ENCODE measurements at places on chromosomes 3 and 15.

- DNase-seq = peak; percentile 48
Measured at GRCh38 chr3:171566803-171567422, 106.7 kb upstream of the TNIK start.

GRCh38 chr3:100527347-100527735, 34.9 kb downstream of the TMEM45A start:
- DNase-seq = no peak

GRCh38 chr3:183046883-183047282, 52.4 kb downstream of the MCCC1 start:
- DNase-seq = no peak

- peak; percentile 85 for DNase-seq
Measured at GRCh38 chr3:127835993-127836882, 13.9 kb upstream of the MGLL start.

- DNase-seq = no peak
Measured at GRCh38 chr3:88195951-88196434, 46.2 kb downstream of the C3orf38 start.

DNA sequence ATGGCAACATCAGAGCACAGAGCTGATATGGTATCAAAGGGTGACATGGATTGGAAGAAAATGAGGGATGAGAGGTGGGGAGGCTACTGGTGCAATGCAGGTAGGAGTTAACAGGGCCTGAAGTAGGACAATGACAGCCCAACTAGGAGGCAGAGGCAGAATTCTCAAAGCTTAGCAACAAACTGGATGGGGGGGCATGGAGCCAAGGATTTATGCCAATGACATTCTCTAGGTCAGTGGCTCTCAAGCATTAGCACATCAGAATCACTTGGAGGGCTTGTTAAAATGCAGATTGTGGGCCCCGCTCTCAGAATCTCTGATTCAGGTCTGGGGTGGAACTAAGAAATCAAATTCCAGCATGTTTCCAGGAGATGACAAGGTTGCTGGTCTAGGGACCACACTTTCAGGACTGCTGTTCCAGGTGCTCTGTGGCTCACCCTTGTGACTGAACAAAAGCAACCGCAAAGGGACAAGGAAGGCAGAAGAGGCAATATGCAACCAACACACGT, 98.0 kb upstream of the TNIK start:
- DNase-seq = no peak

DNA sequence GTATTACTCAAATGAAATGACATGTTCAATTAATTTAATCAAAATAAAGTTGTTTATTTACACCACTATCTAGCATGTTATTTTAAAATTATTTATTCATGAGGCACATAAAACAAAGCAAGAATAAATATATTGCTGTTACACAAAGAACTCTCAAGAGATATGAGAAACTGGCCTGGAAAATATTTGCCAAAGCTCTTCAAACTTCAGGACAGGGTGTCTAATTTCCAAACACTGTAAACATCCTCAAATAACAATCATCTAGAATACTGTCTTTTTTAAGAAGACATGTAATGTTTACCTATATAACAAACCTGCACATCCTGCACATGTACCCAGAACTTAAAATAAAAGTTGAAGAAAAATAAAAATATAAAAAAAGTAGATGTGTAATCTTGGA, 876.6 kb downstream of the TUSC7 start:
- no peak for DNase-seq

DNA sequence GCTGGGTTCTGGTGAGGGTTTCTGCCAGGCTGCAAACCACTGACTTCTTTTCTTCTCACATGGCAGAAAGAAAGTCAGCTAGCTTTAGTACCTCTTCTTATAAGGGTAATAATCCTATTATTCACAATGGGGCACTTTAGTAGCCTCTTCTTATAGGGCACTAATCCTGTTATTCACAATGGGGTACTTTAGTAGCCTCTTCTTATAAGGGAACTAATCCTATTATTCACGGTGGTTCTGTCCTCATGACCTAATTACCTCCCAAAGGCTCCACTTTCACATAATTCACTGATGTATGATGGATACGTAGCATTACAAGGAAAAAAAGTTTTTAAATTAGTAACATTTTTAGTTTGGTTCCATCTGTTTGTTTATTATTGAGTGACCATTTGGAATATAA, 671.3 kb downstream of the NSUN3 start:
- DNase-seq = no peak

DNA sequence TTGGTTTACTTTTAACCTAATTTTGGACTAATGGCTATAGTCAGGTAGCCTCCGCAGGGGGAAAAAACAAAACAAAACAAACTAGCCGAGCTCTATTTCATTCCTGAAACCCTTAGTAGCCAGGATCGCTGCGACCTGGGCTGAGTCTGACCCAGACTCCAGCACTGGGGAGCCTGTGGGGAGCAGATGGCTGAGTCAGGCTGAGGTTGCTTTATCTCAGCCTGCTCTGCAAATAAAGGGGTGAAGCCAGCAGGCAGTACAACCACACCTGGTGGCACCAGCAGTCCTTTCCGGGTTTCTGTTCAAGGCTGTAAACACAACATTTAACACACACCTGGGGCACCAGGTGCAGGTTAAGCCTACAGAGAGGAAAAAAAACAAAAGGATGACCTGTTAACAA, 27.3 kb downstream of the ABHD2 start:
- no peak for DNase-seq

GRCh38 chr15:40313531-40314398, 6.0 kb upstream of the PLCB2 start:
- no peak for DNase-seq

DNA sequence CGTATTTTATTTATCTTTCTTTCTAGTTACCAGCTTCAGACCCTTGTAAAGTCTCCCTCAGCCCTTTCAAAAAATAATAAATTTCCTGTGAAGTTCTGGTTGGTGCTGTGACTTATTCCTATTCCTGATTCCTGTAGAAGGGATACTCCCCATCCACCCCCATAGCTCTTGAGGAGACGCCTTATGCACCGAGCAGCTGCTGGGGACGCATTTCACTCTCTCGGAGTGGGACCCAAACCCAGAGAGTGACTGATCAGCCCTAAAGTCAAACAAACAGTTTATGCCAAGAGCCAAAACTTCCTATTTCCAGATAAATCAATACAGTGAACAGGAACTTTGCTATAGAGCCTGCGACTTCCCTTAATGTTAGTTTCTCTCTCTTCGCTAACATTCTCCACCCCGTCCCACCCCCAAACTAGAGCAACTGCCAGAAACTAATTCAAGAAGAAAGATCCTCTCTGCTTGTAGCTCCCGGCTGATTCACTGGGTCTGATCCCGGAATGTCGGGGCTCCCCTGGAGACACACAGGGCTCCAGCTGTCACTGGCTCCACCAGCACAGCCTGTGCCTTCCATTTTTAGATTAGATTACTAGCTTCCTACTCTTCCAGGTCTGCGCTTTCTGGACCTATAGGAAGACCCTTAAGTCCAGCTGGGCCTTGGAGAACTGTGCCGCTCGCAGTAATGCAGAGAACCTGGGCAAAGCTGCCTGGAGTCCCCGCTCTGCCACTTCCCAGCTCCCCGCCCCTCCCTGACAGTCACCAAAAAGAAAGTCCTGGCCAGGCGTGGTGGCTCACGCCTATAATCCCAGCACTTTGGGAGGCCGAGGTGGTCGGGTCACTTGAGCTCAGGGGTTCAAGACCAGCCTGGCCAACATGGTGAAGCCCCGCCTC, 45.2 kb downstream of the KLHL25 start:
- no peak for DNase-seq

DNA sequence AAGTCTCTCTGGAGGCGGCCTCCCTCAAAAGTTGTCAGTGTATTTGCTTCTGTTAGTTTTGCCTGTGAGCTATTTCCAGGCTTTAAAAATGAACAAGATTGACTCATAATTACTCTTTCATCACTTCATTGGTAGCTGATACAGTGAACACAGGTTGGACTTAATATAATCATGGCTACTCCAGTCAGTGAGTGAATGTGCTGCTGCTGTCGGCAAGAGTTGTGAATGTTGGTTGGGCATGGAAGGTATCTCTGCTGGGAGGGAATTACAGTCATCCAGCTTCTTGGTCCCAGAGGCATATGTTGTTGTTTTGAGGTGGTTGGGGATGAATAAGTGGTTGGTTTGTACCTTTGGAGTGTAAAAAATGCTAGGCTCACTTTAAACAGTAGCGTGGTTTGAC, 11.5 kb downstream of the TCF12 start:
- DNase-seq = no peak

DNA sequence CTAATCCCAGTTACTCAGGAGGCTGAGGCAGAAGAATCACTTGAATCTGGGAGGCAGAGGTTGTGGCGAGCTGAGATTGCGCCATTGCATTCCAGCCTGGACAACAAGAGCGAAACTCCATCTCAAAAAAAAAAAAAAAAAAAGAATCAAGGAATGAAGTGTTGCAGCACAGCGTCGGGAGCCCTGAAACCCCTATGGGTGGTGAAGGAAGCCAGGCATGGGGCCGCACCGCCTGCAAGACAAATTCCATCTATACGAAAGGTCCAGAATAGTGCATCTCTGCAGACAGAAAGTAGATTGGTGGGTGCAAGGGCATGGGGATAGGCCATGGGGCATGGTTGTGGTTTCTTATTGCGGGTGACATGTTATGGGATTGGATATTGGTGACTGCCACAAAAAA, 98.6 kb upstream of the PRR20G start:
- no peak for DNase-seq

DNA sequence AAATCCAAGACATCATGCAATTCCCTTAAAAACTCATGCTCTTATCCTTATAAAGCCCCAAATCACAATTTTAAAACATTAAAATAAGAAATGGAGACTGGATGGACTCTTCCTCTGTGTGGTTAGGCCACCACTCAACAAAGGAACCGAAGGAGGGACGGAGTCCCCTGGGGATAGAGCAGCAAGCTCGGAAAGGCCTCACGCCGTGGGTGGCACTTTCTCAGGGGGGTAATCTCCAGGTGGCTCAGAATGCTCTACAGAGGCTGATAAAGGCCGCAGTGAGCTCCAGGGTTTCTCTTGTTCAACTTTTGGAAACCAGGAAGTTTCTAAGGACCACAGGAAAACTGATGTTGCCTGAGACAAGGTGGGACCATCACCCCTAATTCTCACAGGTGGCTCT, 23.2 kb downstream of the CCR9 start:
- DNase-seq = no peak

- peak; percentile 8 for DNase-seq
Measured at GRCh38 chr3:46456118-46456517, 8.6 kb downstream of the LTF start.

DNA sequence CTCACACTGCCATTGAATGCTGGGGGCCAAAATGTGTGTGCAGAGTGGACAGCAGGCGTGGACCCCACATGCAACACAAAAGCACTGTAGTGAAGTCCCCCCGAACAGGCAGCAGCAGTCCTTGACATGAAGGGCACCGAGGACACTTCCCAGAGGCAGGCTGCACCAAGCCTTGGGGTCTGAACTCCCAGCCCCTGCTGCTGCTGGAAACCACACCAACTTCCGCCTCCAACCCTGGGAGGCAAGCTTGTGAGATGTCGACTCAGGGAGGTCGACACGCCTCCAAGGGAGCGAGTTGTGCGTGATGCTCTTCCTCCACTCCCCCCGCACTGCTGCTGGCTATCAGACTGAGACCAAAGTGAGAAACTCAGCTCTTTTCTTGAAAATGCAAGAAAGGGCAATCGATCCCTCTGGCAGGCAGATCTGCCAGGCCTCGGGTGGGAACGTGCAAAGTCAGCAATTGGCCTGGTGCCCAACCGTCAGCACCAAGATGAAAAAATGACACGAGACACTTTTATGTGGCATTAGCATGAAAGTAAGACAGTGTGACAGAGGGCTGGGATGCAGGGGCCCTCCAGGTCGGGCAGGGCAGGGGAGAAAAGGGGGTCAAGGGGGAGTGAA, 43.6 kb downstream of the WHAMM start:
- DNase-seq = no peak

GRCh38 chr3:73552700-73553099, 72.0 kb downstream of the PDZRN3 start:
- DNase-seq = no peak

DNA sequence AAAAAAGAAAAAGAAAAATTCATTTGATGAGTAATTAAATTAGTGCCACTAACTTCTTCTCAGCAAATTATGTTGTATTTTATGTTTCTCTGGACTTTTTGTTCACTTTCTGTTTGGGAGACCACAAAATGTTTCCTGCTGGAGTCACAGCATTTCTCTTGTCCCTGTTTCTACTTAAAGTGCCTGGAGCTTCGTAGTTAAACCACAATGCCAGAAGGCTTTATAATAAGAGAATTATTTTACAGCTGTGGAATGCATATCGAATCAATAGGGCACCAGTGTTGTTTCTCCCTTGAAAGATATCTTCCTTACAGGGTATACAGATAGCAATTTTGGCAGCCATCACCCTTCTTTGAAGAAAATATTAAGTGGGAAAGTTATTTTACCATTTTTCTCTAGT, 3.2 kb downstream of the DTWD1 start:
- DNase-seq = no peak

DNA sequence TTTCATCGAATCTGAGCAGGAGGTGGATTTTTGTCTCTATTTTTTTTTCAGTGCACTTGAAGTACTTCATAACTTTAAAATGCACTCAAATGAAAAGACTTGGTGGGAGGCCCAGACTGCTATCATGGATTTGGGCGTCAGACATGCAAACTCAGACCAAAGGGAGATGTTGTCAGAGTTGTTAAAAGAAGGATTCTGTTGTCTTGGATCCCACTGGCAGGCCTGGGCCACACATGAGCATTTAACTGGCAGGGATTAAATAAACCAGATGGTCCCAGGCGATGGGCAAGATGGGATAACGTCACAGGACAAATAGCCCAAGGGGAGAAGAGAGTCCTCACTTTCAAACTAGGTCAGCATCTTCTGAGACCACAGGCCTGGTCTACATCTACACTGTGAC, 15.4 kb downstream of the RTP1 start:
- no peak for DNase-seq

DNA sequence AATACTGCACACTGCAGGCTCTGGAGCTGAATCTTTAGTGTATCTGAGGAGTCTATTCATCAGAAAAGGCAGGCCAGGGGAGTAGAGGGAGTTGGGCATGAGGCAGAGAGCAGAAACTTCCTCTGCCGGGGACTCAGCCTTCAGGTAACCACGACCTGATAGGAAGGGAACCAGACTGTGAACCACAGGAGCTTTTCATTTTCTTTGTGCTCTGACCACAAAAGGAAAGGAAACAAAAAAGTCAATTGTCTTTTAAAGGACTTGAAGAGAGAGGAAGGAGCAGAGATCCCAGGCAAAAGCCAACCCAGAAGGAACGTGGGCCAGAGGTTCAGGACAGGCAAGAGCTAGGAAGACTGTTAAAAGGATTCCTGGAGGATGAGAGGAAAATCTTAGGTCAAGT, 573.3 kb downstream of the EPHB1 start:
- no peak for DNase-seq

DNA sequence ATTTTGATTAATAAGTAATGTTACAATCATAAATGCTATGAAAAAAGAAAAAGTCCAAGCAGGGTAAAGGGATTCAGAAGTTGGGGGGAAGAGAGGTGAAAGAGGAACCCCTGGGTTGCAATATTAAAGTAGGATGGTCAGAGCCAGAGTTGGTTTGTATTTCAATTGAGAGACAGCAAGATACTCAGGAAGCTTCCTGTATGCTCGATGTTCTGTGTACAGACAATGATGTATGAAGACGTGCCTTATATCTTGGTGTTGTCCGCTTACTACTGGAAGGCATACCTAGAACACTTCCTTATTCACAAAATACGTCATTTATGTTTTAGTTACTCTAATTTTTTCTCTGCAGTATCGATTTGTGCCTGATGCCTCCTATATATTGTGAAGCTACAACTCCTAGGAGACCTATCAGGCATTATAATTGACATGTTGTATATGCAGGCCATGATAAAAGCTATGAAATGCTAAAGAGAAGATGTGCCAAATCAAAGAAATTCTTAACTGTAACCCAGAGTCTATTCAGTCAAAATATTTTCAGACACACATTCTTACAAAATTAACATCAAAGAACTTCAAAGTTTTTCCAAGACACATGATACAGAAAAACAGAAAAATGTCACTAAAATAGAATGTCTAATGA, 87.5 kb downstream of the TBL1XR1 start:
- no peak for DNase-seq

Measured in GM13976 (cell line).